ENCODE measurements at places on chromosomes 16 and 17.

DNA sequence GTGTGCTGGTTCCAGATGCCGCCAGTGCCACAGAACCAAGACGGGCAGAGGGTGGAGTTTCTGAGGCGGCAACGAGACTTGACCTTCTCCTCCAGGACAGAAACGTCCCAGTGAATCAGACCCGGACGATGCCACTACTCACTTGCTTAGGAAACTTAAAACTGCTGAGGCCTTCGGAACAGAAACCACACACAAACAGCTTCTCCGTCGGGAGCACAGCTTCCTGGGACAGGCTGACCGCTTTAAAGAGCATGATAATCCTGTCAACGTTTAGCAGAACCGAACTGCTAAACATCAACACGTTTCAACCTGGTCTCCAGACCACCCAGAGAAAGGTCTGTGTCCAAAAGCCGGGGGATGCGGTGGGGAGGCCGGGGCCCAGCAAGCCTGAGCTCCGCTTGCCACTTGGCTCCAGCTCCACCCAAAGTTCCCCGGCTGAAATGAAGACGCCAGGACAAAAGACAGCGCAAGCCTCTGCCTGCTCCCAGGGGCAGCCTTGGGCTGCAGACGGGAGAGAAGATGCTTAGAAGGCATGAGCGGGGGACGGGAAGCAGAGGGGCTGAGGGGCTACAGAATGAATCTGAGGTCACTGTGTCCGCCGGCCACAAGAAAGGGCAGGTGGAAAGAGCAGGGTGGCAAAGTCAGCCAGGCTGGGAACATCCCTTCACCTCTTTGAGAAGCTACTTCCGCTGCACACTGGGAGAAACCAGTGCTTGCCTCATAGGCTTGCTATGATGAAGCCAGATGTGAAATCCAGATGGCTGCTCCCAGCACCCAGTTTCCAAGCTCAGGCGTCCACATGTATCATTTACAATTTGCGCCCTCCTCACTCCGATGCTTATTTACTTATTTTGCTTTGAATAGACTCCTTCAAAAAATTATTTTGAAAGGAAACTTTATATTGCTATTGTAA is 69.0 kb downstream of the MRM3 start:
- DNase-seq = no peak

GRCh38 chr16:85587762-85588556 is 25.2 kb upstream of the GSE1 start:
- no peak for DNase-seq

GRCh38 chr17:55285340-55286301 is 20.9 kb downstream of the HLF start:
- DNase-seq = no peak

- DNase-seq = no peak
Observed at GRCh38 chr17:70786081-70786480, 616.7 kb downstream of the KCNJ2 start.

DNA sequence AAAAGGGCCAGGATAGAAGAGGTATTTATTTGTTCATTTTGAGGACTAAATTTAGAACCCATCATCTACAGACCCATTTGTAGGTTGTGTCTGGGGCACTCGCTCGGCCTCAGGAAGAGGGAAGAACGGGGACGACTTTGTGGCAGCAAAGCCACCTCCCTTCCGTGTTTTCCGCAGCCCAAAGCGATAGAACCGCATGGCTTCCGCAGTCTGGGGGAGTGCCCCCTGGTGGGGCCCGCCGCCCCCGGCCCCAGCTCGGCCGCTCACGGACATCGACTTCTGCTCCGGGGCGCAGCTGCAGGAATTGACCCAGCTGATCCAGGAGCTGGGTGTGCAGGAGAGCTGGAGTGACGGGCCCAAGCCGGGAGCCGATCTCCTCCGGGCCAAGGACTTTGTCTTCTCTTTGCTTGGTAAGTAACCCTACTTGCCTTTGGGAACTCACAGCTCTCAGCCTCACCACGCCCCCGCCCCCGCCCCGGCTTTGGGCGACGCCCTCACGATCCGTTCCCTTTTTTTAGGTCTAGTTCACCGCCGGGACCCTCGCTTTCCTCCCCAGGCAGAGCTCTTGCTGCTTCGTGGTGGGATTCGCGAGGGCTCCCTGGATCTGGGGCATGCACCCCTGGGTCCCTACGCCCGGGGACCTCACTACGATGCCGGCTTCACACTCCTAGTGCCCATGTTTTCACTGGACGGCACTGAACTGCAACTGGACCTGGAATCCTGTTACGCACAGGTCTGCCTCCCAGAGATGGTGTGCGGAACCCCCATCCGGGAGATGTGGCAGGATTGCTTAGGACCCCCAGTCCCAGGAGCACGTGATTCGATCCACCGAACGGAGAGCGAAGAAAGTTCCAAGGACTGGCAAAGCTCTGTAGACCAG is 681 bp downstream of the TMEM102 start:
- no peak for DNase-seq

DNA sequence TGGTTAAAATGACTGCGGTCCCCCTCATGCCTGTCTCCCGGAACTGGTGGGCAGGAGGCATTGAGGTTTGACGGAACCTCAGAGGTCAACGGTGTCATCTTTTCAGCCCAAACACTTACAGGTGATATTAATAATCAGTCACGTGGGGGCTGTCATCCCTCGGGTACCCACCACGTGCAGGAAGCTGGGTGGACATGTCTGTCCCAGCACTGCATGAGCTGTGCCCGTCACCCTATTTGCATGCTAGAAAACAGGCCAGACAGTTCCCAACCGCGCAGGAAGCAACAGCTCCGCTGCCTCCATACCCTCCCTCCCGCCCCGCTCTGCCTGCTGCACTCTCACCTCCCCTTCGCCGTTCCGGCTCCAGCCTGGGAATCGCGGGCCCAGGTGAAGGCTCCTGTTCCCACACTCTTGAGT is 1.4 kb downstream of the SYNGR3 start:
- DNase-seq = no peak

DNA sequence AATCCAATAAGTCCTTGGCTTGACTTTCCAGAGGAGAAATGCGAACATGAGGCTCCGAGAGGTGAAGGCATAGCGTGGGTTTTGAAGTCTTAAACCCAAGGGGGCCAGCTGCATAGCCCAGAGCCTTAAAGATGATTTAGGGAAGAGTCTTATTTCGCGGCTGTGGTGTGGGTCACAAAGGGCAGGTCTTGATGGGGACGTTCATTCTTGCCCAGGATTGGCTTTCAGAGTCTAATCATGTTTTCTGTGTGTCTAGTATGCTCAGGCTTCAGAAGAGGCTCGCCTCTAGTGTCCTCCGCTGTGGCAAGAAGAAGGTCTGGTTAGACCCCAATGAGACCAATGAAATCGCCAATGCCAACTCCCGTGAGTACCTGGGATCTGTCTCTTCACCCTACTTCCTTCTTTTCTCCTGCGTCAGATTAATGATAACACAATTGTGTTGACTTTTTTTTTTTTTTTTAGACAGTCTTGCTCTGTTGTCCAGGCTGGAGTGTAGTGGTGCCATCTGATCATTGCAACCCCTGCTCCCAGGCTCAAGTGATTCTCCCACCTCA is 951 bp downstream of the RPL19 start:
- no peak for DNase-seq

DNA sequence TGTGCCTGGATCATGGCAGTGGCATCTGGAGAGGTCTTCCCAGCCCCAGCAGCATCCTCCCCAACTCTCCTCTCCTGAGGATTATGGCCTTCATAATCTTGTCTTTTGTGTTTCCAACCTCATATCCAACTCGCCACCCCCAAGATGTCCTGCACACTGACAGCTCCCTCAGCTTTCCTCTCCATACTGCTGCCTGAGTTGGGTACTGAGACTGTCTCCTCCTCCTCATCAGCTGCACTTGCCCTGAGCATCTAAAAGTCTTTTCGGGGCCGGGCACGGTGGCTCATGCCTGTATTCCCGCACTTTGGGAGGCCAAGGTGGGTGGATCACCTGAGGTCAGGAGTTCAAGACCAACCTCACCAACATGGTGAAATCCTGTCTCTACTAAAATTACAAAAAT is 2.0 kb downstream of the CD300LB start:
- DNase-seq = no peak

GRCh38 chr17:80437532-80437931 is 22.6 kb downstream of the ENDOV start:
- no peak for DNase-seq

GRCh38 chr17:15436473-15437302 is 30.7 kb downstream of the CDRT4 start:
- peak; percentile 2 for DNase-seq

DNA sequence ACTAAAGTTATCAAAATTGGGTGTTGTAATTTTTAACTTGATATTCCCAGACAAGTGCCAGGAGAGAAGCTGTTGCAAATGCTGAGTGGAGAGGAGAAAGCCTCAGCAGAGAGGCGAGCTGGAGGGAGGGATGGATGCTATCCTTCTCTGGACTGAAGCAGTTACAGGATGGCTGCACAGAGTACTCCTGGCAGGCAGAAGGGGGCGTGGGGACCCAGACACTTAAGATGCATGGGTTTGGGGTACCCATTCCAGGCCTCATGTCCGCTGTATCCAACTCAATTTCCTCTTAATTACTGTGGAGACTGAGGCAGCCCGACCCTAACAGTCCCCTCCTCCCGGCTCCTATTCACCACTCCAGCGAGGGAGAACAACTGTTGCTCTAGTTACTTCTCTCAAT is 25.4 kb upstream of the ALDH3A1 start:
- DNase-seq = no peak

- no peak for DNase-seq
Observed at GRCh38 chr16:53566552-53567245, 63.7 kb upstream of the AKTIP start.
